ENCODE measurements at places on chromosomes 3 and 15.

- no peak for DNase-seq
Observed at GRCh38 chr3:173552526-173552925, 155.0 kb downstream of the NLGN1 start.

DNA sequence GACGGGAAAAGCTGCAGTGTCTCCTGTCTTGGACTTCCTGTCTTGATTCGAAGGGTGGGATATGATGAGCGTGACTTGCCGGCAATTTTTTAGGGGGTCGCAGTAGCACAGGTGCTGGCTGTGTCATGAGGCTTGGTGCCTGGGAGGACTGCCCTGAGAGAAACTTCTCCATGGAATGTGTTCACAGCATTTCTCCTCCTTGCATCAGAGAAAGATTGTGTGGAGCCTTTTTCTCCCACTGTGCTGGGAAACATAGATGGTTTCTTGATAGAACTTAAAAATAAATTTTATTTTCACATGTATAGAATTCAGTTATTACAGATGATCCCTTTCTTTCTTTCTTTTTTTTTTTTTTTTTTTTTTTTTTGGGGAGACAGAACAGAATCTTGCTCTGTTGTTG is 121.4 kb downstream of the KLHL25 start:
- no peak for DNase-seq

GRCh38 chr3:55461896-55462295 is 25.2 kb downstream of the WNT5A start:
- no peak for DNase-seq

- DNase-seq: no peak
Observed at GRCh38 chr3:127208483-127209100, 15.7 kb downstream of the PRR23E start.

GRCh38 chr3:185317674-185318073 is 45.3 kb upstream of the MAP3K13 start:
- no peak for DNase-seq

DNA sequence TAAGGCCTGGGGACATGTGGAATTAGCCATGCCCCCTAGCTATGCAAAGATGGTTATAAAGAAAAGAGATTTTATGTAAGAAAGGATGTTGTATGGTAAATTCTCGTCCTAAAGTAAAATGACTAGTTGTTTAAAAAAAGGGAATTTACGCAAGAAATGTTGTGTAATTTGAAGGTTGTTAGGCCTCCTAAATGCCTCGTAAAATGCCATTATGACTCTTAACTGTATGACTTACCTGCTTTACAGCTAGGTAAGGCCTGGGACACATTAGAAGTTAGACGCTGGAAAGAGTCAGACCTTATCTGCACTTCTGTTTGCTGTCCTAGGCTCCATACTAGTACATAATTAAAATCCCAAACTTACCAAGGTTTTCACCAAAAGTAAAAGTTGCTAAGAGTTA is 17.5 kb upstream of the HHATL start:
- no peak for DNase-seq

DNA sequence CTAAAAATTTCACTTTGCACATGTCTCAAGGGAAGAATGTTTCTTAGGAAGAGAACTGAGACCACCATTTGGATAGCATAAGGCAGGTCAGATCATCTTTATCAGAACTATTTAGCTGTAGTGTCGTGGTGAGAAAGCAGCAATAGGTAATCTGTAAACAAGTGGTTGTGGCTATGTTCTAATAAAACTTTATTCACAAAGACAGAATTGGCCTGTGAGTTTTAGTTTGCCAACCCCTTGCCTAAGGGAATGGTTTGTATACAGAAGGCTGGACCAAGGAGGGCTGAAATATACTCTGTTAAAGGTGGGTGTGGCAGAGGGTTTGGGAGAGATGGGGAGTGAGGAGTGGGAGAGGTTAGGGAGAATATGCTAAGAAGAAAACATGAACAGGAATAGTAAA is 10.6 kb upstream of the RBM5 start:
- DNase-seq: no peak

GRCh38 chr15:65870889-65871533 is 1.7 kb downstream of the RAB11A start:
- DNase-seq: no peak

GRCh38 chr3:150180334-150180733 is 209.6 kb upstream of the PFN2 start:
- no peak for DNase-seq

GRCh38 chr3:17747174-17747889 is 4.9 kb upstream of the TBC1D5 start:
- no peak for DNase-seq

GRCh38 chr15:29420188-29420587 is 150.6 kb upstream of the NSMCE3 start:
- DNase-seq: no peak

DNA sequence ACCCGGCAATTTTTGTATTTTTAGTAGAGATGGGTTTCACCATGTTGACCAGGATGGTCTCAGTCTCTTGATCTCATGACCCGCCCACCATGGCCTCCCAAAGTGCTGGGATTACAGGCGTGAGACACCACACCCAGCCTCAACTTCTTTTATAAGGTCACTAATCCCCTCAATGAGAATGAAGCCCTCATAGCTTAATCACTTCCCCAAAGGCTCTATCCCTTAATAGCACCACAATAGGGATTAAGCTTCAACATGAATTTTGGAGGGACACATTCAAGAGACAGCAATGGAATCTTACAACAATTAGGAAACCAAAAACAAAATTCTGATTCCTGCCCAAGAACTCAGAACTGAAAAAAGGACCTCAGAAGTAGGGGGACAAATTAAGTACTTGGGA is 126.8 kb downstream of the ATP1B3 start:
- DNase-seq: no peak

- DNase-seq: no peak
Observed at GRCh38 chr3:49761661-49762060, 24.7 kb downstream of the IP6K1 start.

GRCh38 chr15:69074843-69075224 is 60.3 kb downstream of the NOX5 start:
- DNase-seq: no peak

GRCh38 chr15:49697121-49697520 is 76.3 kb downstream of the DTWD1 start:
- DNase-seq: no peak

DNA sequence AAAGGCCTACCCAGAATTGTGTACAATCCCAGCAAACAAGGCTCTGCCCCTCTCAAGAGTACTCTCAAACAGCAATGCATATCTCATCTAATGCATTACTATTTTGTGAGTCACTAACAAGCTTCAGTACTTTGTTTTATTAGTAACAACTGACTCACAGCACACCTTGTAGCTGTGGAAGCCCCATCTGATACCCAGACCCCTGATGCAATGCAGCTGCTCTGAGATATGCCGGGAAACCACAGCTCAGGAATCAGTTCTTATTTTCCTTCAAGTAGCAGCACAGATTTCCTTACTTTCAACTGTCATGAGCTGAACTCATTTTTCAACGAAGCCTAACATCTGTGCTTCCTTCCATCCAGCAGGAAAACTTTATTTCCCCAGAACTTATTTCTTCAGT is 37.8 kb downstream of the CCNL1 start:
- DNase-seq: no peak

GRCh38 chr3:148681080-148681479 is 16.6 kb upstream of the AGTR1 start:
- DNase-seq: no peak

Measured in D721Med (cell line).